ENCODE measurements at places on chromosomes 4 and X. TPM values are rescaled to one million over a fixed set of nuclear protein-coding genes. Genes with fewer than 3 reads are reported as not detected.

DNA sequence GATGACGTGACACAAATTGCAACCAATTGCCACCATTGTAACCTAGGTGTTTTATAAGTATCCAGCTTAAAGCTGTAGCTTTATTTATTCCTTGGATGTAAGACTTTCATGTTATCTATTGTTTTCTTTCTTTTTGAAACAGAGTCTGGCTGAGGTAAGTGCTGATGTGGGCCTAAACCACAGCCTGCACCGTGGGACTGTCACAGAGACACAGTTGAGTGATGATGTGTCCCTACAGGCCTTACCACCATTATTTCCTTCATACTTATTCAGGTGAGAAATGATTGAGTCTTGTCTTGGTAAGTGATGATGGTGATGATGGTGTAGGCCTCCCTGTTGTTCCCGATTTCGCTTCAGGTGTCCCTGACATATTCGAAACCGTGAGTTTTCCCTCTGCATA lies 8.3 kb downstream of the ATXN3L start:
- H3K4me3 ChIP-seq = no peak overlapping the region
- H3K27ac ChIP-seq = no peak overlapping the region
- no peak for DNase-seq

DNA sequence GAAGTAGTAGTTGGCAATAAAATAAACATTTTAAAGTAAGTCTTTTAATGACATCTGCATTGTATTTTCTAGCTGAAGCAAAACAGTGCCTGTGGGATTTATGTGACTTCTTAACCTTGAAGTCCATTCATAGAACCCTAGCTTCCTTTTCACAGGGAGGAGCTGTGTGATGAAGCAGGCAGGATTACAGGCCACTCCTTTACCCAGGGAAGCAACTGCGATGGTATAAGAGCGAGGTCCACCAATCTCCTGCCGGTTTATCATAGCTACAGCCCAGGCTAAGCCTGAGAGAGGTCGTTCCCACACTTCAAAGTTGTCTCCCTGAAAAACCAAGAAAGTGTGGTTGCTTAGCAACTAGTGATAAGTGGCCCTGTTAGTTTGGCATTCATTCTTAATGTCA lies 7.0 kb downstream of the RPL36A start:
- H3K4me1 ChIP-seq = peaks cover under 1% of the 10 kb centered on the region
- no peak for DNase-seq
- H3K27me3 ChIP-seq = no peaks in the 10 kb centered on the region
- no peak overlapping the region for H3K27ac ChIP-seq
- no peaks in the 10 kb centered on the region for H3K36me3 ChIP-seq

CXorf49 gene
- total RNA-seq = not detected

TEX13C gene
- total RNA-seq = not detected

RENBP gene
- total RNA-seq = 1.7 TPM
